ENCODE measurements at places on chromosomes 6 and 20.

DNA sequence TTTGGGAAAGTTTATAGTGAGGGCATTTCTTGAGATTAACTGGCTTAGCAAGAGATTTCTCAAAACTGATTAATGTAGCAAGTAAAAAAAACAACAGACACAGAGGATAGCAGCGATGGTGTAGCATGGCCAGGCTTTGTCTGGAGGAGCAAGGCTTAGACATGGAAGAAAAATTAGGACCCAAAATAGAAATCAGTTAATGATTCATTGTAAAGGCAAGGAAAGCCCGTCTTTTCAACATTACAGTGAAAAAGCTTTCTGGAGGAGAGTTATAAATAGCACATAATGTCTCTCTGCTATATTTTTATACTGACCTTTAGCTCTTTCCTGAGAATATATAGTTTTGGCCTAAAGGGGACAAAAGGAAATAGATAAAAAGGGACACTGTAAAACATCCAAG is 45.1 kb downstream of the FNDC1 start:
- DNase-seq: no peak

DNA sequence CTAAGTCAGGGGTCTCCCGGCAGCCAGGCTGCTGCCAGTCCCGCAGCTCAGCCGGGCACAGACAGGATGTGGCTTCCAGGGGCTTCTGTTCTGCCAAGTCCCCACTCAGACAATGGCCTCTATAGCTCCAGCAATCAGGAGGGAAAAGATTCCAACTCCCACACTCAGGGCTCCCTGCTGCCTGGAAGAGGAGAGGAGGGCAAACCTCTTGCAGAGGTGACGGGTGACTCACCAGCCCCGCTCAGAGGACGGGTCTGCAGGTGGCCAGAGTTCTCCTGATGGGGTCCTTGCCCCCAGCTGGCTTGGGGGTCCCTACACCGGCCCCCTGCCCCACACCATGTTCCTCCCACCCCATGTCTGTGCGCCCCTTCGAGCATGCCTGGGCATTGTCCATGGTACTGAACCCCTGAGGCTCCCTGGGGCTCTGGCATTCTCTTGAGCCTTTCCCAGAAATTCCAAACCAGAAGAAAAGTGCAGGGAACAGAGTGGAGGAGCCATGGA is 32.6 kb downstream of the NTSR1 start:
- no peak for DNase-seq

DNA sequence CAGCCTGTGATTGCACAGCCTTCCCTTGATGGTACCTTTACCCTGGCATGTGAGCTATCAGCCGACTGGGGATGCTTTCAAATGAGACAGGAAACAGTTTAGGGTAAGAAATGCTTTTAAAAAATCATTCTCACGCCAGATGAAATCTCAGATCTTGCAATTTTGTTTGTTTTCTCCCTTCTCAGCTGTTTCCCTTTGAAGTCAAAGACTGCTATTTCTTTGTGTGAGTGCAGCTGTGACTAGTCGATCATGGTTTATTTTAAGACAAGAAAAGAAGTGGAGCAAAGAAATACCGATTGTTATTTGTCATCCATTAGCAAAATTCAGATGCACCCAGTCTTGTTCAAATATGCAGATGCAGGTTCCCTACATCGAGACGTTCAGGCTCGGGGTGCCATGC is 489.7 kb downstream of the QKI start:
- DNase-seq: no peak

DNA sequence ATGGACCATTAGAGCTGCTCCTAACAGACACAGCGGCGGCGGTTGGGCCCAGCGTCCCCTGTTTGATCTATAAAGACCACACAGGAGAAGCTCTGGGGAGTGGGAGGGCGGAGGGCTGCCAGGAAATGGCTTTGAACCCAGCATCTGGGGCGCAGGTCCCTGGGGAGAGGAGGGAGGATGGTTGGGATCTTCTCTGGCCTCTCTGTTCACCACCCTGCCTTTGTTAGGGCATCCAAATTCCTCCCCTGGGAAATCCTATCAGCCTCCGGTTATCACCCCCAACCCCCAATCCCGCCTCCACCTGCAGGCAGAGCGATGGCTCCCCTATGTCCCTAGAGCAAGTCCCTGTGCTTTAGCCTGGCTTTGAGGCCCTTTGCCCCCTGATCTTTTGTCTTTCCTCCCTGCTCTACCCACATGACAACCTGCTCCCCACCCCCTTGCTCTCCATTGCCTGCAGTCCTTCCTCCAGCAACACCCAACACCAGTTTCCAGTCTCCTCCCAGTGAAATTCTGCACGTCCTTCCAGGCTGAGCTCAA is 7.1 kb downstream of the XKR7 start:
- no peak for DNase-seq

GRCh38 chr20:43831481-43832065 is 83.1 kb upstream of the TOX2 start:
- no peak for DNase-seq

DNA sequence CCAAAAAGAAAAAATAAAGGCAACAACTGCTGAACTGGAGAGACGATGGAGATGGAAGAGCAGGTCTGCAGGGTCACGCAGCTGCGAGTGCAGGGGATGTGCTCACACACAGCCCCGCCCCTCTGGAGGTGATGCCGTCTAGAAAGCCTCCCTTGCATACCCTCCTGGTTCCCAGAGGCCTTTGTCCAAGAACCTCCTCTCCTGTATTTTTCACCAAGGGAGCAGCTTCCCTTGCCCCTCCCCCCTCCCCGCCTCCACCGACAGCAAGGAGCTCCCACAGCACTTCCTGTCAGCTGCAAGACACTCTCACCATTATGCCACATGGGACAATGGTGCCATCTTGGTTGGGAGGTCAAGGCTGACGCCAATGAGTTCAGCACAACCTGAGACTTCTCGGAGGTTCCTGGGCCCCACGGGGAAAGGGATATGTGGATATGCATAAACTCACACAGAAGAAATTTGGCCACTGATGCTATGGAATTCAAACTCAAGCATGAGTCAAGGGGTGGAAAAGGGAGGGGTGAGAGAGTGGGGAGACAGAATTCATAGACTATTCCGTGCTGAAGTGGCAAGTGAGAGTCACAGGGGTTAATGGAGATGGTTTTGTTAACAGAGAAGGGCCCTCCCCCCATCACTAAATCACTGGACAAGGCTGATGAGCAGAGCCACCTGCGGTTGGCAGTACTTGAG is 132.9 kb downstream of the SCML4 start:
- no peak for DNase-seq
